Activated naive CD4-positive, alpha-beta T cell treated with anti-CD3 and anti-CD28 coated beads for 36 hours (primary cell): ENCODE measurements at places on chromosomes 12 and 14.
A peak's percentile ranks its signal among the peaks of the same experiment; 100 is the strongest.

DNA sequence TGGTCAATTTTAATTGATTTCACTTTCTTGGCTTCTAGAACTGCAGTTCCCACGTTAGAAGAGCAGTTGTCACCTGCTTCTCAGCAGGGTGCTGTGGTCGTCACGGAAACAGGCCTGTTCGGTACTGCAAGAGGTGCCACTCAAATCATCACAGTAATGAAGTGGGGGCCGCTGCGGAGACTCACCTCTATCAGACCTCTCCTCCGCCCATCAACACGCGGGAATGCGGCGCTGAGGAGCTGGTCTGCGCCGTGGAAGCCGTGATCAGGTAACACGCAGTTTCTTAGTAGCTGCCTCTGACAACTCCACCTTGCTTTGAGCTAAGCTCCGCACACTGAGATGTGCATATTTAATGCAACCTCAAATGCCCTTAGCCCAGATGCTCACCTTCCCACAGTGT lies 107.2 kb downstream of the UNC79 start:
- no peak for DNase-seq

GRCh38 chr12:87960566-87960965 lies 68.6 kb downstream of the C12orf50 start:
- no peak for DNase-seq

- no peak for DNase-seq
Measured at GRCh38 chr14:40983604-40984003, 623.1 kb upstream of the LRFN5 start.

GRCh38 chr14:77184396-77185092 lies 2.9 kb downstream of the TMEM63C start:
- DNase-seq: no peak

- DNase-seq: no peak
Measured at GRCh38 chr14:90297876-90298629, 33.7 kb downstream of the NRDE2 start.

- no peak for DNase-seq
Measured at GRCh38 chr12:113418213-113418879, 3.8 kb upstream of the SDSL start.

GRCh38 chr12:114306646-114307045 lies 99.3 kb downstream of the TBX5 start:
- DNase-seq: no peak

DNA sequence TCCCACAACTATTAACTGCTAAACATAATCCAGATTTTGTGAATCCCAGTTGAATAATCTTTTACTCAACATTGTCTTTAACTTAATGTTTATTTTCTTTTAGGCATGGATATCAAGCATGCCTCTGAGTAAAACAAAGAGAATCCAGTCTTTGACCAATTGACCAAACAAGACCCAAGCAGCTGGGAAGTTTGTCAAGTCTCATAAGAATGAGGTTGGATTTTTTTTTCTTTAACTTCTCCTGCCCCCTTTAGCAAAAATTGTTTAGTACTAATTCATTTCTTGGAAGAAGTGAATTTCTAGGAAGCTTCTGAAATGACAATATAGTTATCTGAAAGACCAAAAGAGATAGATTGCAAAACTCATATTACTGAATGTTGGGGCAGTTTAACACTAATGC lies 89.9 kb downstream of the OTOGL start:
- no peak for DNase-seq

DNA sequence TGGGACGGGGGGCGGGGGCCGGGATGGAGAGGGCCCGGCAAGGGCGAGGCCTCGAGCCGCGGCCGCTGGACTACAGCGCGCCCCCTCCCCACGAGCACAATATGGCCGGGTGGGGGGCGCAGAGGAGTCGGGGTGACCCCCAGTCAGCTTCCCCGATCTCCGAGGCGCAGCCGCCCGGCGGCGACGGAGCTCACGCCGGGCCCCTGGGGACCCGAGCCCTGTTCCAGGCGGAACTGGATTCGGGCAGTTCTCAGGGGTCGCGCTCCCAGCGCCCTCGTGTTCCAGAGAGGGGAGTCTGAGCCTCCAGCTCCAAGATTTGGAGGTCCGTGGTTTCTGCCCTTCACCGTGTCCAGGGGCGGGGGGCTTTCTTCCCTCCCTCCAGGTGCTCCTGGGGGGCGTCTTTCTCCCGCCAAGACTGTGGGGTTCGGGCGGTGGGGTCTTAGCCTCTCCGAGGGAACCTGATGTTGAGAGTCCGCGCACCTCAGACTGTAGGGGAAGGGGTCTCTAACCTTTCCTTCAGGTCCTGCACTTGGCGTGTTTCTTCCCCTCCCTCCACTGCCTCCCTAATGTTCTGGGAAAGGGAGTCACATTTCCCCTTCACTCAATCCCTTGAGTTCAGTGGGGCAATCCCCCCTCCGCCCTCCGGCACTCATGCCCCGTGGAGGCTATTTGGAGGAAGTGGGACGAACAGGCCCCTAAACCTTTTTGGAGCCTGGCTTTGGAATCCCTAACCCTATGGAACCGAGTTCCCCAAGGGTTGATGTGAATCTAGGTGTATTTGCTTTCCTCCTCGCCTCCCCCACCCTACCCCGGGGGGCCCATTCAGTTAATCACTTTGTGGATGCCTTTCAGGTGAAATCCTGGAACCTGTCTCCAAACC lies 584 bp downstream of the ACVR1B start:
- peak; percentile 23 for DNase-seq

DNA sequence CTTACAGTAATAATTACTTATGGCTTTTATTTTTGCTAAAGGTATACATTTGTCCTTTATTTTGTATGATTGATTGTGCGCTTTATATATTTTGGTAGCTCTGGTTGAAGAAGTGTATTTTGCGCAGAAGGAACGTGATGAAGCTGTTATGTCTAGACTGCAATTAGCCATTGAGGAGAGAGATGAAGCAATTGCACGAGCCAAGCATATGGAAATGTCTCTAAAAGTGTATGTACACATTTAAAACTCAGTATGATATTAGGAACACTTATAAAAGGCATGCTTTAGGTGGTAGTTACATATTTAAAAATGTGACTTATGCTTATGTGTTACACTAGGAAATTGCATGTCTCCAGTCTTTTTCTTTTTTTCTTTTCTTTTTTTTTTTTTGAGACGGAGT lies 87.5 kb downstream of the MIPOL1 start:
- no peak for DNase-seq

- no peak for DNase-seq
Measured at GRCh38 chr12:25702553-25702952, 149.5 kb upstream of the LMNTD1 start.

GRCh38 chr12:95002754-95003153 lies 743 bp downstream of the NDUFA12 start:
- DNase-seq: no peak

- no peak for DNase-seq
Measured at GRCh38 chr12:113162102-113163029, 12.8 kb downstream of the CFAP73 start.

GRCh38 chr12:57852200-57852599 lies 5.7 kb upstream of the CTDSP2 start:
- no peak for DNase-seq

GRCh38 chr12:106032623-106032925 lies 106.2 kb downstream of the NUAK1 start:
- no peak for DNase-seq

DNA sequence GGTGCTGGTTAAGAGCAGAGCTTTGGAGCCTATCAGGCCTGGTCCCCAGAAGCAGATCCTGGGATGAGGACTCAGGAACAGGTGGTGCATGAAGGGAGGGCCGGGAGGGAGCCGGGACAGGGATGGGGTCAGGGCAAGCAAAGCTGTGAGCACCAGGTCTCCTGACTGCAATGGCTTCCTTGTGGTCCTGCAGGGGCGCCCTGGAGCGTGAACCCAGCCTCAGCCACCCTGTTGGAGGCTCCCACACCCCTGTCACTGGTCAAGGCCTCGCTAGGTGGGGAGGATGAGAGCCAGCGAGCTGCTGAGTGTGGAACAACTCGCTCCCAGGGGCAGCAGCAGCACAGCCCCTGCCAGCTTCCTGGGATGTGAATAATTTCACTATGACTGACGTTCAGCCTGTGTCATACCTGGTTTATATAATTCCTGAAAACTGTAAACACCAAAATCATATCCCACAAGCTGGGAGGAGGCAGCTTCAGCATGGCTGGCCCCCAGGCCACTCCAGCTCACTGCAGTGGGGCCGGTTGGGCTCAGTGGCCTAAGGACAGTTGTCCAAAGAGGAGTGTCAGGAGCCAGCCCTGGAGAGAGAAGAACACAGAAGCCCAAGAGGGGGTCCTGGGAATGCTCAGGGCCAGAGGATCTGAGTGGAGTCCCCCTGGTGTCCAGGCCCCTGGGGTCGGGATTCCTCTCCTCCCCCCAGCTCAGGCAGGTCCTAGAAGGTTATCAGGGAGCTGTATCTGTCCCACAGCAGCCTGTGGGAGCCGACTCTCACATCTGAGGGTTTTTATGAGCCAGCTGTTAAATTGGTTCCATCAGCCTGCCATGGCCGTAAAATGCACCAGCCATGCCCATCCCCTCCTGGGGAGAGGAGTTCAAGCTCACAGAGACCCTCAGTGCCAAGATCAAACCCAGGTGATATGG lies 272.9 kb downstream of the ADGRD1 start:
- DNase-seq: no peak

DNA sequence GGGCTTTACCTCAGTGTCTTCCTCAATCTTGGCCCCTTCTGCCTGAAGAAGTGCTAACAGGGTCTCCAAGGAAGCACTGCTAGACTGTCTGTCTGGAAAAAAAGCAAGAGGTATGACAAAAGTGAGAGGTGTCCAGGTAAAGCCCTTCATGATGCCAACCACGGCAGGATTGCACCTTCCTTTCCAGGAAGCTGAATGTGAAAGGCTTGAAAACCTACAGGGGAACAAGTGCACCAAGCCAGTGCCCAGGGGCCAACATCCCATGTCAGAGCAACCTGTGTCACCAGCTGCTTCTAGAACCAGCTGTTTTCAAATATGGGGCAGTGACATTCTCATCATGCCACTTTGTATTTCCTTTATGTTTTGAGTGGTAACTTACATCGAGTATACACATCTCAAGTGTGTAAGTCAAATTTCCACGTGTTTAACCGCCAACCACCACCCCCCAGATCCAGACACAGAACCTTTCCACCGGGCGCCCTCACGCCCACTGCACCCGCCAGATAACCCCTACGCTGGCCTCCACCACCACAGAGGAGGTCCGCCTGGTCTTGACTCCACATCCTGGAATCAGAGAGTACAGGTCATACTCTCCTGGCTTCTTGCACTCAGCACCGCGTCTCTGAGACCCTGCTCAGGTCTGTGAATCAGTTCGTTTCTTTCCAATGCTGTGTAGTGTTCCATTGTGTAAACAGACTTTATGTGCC lies 27.3 kb downstream of the VPS37B start:
- DNase-seq: no peak

- DNase-seq: no peak
Measured at GRCh38 chr14:71231521-71232393, 324.5 kb downstream of the PCNX1 start.

DNA sequence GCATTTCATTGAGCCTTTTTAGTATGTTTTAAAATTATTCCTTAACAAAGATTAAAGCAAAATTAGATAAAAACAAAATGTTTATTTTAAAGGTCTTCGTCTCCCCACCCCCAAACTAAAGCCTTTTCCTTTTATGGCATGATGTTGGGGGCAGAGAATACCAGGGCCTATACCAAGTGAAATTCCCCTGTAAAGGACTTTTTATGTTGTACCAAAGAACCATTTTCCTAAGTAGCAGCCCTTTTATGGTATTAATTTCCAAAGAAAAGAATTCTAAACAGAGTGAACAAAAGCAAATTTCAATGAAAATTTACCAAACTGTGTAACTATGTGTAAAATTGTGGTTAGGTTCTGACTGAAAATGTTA lies 71.9 kb upstream of the GNPNAT1 start:
- DNase-seq: no peak

DNA sequence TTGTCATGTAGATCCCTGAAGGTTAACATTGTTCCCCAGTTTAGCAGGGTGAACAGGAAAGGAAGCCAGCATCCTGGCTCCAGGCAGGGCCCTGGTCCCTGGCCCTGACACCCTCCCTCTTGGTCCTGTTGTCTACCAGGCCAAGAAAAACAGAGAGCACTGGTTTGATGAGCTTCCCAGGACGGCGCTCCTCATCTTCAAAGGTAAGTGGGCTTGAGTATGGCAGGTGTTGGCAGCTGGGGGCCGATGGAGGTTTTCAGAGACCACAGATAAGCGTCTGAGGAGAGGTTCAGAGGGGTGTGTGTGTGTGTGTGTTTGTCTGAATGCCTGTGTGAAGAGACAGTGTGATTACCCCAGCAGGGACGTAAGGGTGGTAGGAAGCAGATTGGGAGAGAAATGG lies 56.3 kb downstream of the SLC8B1 start:
- no peak for DNase-seq

GRCh38 chr14:49853572-49854375 lies 1.2 kb upstream of the NEMF start:
- DNase-seq: peak; percentile 85

DNA sequence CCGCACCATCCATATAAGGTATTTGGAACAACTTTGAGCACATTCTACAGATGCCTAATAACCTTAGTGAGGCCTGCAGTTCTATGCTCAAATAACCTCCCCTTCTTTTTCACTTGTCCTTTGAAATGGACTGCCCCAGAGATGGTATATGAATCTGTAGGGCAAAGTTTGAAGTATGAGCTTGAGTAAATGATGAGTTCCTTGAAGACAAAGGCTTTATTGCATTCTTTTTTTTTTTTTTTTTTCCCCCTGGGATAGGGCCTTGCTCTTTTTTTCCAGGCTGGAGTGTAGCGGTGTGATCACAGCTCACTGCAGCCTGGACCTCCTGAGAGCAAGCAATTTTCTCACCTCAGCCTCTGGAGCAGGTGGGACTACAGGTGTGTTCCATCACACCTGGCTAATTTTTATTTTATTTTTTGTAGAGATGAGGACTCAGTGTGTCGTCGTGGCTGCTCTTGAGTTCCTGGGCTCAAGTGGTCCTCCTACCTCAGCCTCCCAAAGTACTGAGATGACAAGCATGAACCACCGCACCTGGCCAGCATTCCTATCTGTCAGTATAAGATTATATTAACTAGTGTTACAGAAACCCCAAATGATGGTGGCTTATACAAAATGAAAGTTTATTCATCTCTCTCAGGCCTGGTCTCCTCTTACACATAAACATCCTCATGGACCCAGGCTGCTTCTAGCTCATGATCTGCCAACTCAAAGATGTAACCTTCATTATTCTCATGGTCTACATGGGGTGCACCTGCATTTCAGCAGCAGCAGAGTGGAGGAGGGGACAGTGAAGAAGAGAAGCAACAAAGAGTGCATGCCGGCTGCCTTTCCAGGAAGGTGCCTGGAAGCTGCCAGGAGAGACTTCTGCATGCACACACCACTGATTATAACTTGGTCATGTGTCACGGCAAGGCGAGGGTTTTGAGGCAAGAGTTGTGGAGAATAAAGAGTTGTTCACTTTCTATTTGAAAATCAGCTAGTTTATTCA lies 101.4 kb downstream of the DUSP16 start:
- peak; percentile 71 for DNase-seq

GRCh38 chr12:76799362-76799761 lies 35.4 kb downstream of the ZDHHC17 start:
- DNase-seq: no peak

- no peak for DNase-seq
Measured at GRCh38 chr14:78455896-78456435, 285.8 kb downstream of the NRXN3 start.

- no peak for DNase-seq
Measured at GRCh38 chr12:32302218-32303173, 96.9 kb upstream of the FGD4 start.
